ENCODE measurements at places on chromosomes 3 and 15.

DNA sequence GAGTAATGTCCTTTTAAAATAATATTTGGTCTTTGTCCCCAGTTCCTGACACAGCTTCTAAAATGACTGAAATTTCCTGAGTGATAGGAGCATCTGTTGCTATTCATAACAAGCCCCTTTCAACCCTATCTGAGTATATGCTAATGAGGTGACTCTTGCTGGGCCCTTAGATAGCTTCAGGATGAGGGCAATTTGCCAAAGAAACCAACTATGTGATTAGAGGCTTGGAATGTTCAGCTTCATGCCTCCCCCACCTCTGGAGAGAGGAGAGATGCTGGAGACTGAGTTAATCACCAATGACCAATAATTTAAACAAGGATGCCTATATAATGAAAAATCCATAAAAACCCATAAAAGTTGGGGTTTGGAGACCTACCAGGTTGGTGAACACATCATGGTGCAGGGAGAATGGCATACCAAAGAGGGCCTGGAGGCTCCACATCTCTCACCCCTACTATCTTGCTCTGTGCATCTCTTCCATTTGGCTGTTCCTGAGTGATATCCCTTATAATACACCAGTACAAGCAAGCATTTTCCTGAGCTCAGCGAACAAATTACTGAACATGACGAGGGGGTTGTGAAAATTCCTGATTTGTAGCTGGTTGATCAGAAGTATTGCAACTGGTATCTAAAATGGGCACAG, 189.2 kb downstream of the ECT2 start:
- no peak for DNase-seq

GRCh38 chr3:94525043-94525442, 462.2 kb downstream of the NSUN3 start:
- DNase-seq = no peak

DNA sequence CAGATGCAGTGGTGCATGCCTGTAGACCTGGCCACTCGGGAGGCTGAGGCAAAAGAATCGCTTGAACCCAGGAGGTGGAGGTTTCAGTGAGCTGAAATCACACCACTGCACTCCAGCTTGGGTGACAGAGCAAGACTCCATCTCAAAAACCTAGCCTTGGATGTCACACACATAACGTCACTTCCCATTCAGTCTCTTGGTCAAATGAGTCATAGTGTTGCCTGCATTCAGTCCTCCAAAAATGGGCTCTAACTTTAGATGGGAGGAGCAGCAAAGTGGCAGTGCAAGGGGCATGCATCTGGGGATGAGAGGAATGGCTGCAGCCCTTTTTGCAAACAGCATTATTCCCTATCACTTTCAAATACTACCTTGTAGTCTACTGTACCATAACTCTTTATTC, 62.9 kb upstream of the AGBL1 start:
- DNase-seq = no peak

GRCh38 chr3:38722781-38723568, 73.5 kb upstream of the SCN5A start:
- DNase-seq = no peak

GRCh38 chr3:133268726-133269134, 131.1 kb upstream of the BFSP2 start:
- no peak for DNase-seq

DNA sequence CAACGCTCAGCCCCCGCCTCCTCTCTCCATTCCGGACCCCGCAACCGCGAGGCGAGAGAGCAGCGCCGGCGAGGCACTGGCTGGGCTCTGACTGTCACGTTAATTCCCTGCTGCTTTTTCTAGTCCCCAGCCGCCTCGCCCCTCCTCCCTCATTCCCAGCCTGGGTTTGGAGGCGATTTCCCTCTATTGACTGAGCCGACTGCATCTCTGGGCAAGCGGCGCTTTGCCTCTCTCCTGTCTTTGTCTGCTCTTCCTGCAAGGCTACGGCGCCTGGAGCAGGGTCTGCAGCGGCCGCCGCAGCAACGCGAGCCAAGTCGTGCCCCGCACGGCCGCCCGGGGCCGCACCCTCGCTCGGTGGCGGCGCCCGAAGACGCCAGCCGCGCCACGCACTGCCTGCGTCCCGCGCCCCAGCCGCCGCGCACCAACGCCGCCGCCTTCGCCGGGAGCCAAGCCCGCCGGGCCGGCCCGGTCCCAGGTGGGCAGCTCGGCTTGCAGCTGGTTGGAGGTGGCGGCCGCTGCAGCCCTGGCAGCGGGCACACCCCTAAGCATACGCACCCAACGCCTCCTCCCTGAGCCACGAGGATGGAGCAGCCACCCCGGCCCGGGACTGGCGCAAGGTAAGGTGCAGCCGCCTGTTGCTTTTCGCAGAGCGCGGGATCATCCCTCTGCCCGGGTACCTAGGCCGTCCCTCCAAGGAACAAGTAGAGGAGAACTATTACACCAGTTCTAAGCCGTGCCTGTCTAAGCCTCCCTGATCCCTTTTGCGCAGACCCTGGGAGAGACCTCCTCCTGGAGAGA, at the start of gene LRRC3B:
LRRC3B (plus strand) TSS at position 152 of the 798 bp plus-strand sequence. CDS start 86,901 bp downstream, outside the sequence.
- no peak for DNase-seq

- DNase-seq = no peak
Measured at GRCh38 chr3:50255251-50255615, 13.7 kb upstream of the SEMA3B start.

DNA sequence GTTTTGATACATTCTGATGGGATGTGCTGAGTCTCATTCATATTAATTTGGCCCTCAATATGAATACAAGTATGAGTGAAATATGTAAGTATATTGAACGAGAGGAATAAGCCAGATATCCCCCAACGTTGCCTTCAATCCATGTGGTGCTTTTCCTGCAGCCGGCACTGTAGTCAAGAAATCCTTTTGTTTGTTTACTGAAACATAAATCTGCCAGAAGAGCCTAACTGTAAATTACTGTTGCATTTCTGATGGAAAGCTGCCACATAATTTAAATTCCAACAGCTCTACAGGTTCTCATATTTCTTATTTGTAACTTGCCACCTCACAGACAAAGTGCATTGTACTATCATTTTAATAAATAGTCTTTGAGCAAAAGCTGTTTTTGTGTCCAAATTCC, 314.0 kb downstream of the KBTBD8 start:
- DNase-seq = no peak

DNA sequence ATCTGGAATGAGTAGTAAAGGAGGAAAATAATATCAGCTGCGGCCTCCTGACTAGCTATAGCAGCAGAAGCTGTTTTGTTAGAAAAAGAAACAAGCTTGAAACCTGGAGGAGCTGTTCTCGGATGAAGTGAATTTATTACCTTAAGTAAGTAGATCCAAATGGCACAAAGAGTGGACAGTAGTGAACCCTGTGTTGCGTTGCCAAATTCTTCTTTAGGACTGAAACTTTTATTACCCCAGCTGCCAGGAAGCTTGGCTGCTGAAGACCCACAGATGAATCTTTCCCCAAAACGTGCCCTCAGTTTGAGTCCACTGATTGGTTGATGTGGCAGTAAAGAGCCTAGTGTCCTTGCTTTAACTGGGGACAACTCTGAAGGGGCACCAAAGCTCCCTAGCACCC, 366.8 kb upstream of the GBE1 start:
- DNase-seq = no peak
